ENCODE measurements at places on chromosomes 2 and 18. TPM values are rescaled to one million over a fixed set of nuclear protein-coding genes. Genes with fewer than 3 reads are reported as not detected.
A peak's percentile ranks its signal among the peaks of the same experiment; 100 is the strongest.

DNA sequence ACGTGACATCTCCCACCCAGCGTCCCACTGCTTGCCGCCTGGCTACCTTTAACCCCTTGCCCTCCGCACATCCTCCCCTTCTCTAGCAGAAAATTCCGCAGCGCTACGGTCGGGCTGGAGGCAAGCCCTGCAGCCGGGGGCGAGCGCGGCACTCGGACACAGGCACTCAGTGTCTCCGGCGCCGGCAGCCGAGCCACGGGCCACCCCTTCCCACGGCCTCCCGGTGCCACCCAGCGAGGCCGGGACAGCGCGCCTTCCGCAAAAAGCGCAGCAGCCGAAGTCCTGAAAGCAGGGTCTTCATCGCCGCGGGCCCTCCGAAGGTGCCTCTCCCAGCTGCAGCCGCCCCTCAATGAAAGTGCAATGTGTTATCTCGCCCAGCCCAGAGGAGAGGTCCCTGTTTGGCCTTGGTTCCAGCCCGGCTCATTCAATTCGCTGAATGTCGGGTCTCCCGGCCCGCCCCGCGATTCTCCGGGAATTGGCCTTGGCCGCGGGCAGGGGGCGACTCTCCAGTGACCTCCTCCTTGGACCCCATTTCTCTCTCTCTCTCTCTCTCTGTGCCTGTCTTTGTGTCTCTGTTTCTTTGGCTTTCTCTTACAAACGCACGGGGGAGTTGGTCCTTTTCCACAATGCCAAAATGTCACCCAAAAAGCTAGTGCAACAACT is 1.1 kb downstream of the DLGAP1 start:
- DNase-seq: no peak

DNA sequence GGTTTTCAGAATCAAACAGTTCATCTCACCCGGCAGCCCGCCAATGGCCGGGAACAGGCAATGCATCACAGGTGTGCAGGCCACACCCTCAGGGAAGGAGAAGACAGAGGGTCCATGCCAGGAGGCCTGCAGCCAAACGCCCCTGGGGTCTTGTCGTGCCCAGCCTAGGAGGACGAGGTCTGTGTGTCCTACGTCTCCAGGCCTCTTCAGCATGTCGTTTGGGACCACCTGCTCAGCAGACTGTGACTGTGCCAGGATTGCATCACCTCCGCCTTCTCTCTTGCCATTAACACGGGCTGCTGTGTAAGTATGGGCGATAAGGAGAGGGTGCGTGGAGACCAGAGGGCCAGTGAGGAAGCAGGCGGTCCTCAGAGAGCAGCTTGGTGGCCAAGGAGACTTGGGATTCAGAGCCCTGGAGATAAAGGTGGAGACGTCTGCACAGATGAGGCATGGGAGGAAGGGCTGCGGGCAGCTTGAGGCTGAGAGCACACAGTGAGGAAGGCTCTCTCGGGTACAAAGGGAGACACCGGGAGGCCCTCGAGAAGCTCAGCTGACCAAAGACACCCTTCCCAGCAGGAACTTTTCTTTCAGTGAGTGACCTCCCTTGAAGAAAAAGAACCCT is 37.4 kb upstream of the KLHL29 start:
- no peak for DNase-seq

DNA sequence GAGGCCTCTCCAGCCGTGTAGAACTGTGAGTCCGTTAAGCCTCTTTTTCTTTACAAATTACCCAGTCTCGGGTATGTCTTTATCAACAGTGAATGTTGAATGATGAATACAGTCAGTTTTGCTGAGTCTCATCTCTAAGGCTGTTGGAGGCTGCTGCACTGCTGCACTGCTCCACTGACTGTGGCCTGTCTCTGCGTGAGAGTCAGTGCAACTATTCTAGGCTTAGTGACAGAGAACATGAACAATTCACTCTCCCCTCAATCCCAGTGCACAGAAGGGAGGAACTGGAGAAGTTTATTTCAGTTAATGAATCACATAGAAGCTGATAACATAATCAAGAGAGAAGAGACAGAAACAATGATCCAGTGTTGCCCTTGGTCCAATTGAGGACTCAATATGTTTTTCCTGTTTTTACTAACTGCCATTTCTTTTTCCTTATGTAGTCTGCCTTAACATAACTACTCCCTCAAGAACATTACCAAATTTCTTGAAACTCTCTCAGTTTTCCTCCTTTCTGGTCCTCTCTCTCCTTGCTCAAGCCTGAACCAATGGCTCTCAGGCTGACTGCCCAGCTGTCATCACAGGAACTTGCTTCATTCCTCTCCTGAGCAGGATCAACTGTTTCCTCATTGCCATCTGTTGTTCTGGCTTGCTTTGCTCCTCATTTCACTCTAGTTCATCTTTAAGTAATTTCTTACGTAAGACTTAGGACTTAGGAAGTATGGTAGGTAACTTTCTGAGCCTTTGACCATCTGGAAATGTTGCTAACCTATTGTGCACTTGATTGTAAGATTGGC is 483.2 kb downstream of the METTL4 start:
- peak; percentile 67 for DNase-seq

GRCh38 chr18:79903787-79904356 is 47.6 kb downstream of the SLC66A2 start:
- DNase-seq: peak; percentile 50

- DNase-seq: no peak
Measured at GRCh38 chr2:238963161-238963970, 115.5 kb downstream of the TWIST2 start.

GRCh38 chr2:59440491-59440890 is 1113.0 kb downstream of the BCL11A start:
- DNase-seq: no peak

GRCh38 chr2:3451169-3451568 is 68.2 kb downstream of the ADI1 start:
- DNase-seq: no peak

GRCh38 chr2:218344090-218344754 is 12.4 kb upstream of the CATIP start:
- no peak for DNase-seq

GRCh38 chr2:54638103-54638502 is 85.4 kb upstream of the EML6 start:
- DNase-seq: no peak

GRCh38 chr2:71587509-71588073 is 134.2 kb downstream of the DYSF start:
- DNase-seq: no peak

DNA sequence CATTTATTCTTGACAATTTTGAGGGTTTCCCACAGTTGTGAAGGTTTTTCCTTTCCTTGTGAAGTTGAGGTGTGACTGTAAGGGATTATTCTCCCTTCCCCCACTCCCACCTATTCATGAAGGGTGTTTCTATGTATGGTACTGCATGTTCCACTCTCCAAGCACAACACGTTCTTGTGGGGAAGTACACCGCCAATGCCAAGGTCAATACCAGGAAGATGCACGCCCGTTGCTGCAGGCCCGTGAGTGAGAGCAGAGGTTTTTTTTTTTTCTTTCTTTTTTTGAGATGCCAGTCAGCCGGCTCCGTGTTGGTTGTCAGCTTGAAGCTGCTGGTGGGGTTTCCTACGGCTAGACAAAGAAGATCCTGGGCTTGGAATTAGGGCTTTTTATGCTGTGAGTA is 38.6 kb upstream of the EPHA4 start:
- no peak for DNase-seq

DNA sequence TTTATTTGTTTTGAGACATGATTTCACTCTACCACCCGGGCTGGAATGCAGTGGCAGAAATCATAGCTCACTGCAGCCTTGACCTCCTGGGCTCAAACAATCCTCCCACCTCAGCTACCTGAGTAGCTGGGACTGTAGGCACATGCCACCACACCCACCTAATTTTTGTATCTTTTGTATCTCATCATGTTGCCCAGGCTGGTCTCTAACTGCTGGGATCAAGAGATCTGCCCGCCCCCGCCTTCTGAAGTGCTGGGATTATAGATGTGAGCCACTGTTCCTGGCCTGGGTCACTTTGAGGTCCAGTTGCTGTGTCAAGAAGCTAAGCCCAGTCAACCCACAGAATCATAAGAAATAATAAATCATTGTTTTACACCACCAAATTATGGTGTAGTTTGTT is 38.4 kb downstream of the TSN start:
- DNase-seq: no peak

DNA sequence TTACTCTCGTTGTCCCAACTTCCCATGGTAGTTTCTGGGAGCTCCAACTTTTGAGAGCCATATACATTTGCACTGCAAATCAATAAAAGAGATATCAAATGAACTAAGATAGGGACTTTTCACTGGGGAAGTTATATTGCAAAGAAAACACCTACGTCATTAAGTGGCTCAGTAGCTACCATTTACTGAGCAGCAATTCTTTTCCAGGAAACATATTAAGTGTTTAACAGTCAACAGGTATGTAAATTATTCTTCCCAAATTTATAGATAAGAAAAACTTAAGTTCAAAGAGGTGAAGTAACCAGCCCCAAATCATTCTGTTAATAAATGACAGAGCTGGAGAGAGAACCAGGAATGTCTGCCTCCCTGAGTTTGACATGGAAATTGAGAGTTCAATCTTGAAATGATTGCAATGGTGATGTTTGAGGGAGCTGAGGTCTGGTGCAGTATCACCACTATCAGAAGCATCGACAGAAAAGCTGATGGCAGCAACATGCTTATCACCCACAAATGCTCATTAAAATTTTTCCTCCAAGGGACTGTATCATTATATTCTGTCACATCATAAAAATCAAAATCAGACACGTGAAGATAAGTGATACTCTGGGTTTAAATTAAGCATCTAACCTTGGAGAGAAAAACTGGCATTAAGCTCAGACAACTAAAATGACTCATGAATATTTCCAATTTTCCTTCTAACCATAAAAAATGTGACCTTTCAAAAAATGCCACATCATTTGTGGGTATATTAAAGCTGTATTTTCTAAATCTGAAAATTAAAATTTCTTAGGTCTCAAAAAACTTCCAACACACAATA is 43.4 kb downstream of the GAREM1 start:
- no peak for DNase-seq

GRCh38 chr2:217147818-217148217 is 288.0 kb upstream of the TNP1 start:
- no peak for DNase-seq

DNA sequence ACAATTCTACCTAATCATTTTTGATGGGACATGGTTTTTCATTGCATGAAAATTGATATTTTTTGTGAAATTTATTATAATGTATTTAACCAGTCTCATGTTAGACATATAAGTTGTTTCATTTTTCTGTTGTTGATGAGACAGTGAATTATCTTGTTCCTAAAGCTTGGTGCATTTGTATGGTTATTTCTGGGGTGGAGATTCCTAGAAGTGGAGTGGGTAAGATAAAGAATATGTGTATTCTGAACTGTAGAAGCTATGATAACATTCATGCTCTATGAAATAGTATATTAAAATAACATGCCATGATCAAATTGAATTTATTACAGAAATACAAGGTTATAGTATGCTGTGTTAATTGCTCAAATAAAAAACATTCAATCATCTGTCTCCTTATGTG is 69.2 kb downstream of the BOLA3 start:
- no peak for DNase-seq

GRCh38 chr2:191625446-191625845 is 52.5 kb upstream of the NABP1 start:
- DNase-seq: no peak

DNA sequence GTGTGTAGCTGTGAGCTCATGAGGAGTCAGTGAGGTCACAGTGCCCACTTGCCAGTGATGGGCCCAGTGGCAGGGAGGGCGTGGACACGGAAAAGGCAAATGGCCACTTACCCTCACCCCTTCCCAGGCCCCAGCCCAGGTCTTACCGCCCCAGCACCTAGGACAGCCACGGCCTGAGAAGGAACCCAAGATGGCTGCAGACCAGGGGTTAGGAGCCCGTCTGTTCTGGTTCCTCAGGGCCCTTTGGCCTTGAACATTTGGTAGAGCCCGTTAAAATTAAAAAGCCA is 74.1 kb downstream of the EMX1 start:
- DNase-seq: peak; percentile 40

DNA sequence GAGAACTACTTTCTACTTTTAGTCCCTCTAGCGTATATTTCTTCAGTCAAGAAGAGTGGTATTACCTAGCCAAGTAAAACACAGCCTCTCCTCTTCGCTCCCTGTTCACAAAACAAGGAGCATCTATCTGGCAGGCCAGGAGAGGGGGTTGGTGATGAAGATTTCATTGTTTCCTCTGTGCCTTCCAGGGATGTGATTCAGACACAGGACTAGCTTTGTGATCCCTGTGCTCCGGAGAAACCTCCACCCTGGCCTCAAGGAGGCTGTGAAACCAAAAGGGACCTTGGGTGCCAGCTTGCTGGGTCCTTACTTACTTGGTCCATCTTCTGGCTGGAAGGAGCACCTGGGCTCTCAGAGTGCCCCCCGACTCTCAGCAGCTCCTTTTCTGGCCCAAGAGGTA is 5.7 kb downstream of the RHOB start:
- DNase-seq: peak; percentile 82

GRCh38 chr2:163123526-163123925 is 285.0 kb upstream of the KCNH7 start:
- no peak for DNase-seq

DNA sequence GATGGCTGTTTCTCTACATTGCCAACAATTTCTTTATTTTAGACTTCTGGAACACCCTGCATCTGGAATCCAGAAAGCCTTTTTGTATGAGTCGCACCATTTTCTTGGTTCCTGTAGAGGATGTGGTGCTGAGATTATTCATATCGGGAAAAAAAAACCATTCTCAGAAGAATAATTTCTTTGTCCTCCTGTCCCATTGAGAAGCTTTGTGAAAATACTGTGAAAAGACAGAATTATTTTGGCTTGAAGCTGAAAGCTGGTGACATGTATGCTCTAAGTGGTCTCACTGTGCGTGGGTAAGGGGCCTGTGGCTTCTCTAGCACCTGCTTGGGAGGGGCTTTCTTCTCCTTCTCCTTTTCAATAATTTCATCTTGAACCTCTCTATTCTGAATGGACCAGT is 138.4 kb downstream of the FAM210A start:
- DNase-seq: no peak

GRCh38 chr18:44309185-44309584 is 371.5 kb upstream of the SETBP1 start:
- DNase-seq: no peak

The GALR1 gene
- 0.71 TPM for total RNA-seq

The LRRC30 gene
- total RNA-seq: not detected

The ERFE gene
- 0.71 TPM for total RNA-seq

The IL1R1 gene
- 41.0 TPM for total RNA-seq

The CDH2 gene
- 8.2 TPM for total RNA-seq

The CHRNA1 gene
- not detected for total RNA-seq

The LOXHD1 gene
- not detected for total RNA-seq

The CXCR4 gene
- 5.0 TPM for total RNA-seq

The FER1L5 gene
- not detected for total RNA-seq

The FLACC1 gene
- 1.1 TPM for total RNA-seq

The SERPINB4 gene
- not detected for total RNA-seq

The SCN7A gene
- 117 TPM for total RNA-seq

The ZNF892 gene
- total RNA-seq: 9.4 TPM

The ECEL1 gene
- 0.16 TPM for total RNA-seq

The CCBE1 gene
- 61.1 TPM for total RNA-seq

The LHCGR gene
- not detected for total RNA-seq

All from sigmoid colon (tissue), 7 donors.